Kidney (tissue), 22 donors: ENCODE measurements at places on chromosomes 13 and 19. TPM values are rescaled to one million over a fixed set of nuclear protein-coding genes. Genes with fewer than 3 reads are reported as not detected.
A peak's percentile ranks its signal among the peaks of the same experiment; 100 is the strongest.

Gene TEX26
- not detected for total RNA-seq

Gene NEK5
- 1.2 TPM for total RNA-seq

DNA sequence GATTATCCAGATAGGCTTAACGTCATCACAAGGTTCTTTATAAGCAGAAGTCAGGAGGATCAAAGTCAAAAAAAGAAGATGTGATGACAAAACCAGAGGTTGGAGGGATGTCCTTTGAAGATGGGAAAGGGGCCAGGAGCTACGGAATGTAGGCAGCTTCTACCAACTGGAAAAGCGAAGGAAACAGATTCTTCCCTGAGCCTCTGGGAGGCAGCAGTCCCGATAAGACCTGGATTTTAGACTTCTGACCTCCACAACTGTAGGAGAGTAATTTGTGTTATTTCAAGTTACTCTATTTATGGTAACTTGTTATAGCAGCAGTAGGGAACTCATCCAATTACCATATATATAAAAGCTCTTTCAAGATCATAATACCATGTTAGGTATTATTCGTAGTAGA lies 98.8 kb upstream of the MYCBP2 start:
- DNase-seq = no peak

GRCh38 chr13:97108530-97108900 lies 113.6 kb upstream of the MBNL2 start:
- DNase-seq = no peak

GRCh38 chr13:45320876-45321629 lies 19.9 kb downstream of the TPT1 start:
- DNase-seq = no peak

GRCh38 chr13:51231456-51231855 lies 9.3 kb downstream of the FAM124A start:
- DNase-seq = no peak

DNA sequence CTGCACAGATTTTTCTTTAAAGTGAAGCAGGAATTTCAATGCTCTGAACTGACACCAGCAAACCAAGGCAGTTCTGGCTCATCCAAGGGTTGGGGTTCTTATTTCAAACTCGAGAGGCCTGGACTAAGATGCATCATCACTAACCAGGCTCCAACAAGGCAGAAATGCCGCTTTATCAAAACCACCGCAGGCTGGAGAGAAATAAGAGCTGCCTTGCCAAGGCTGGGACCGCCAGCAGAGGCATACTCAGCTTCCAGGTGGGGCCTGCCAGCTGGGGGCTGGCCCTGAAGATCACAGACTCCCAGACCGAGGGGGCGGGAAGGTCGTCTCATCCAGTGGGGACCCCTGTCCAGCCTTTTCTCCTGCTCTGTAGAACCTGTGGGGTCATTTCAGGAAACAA lies 37.4 kb upstream of the GAS6 start:
- DNase-seq = peak; percentile 17

GRCh38 chr19:3102239-3103140 lies 8.3 kb downstream of the GNA11 start:
- DNase-seq = no peak

GRCh38 chr13:77338961-77339401 lies 12.1 kb upstream of the MYCBP2 start:
- DNase-seq = no peak

- DNase-seq = peak; percentile 11
Measured at GRCh38 chr13:53783471-53783870, 754.9 kb downstream of the OLFM4 start.

DNA sequence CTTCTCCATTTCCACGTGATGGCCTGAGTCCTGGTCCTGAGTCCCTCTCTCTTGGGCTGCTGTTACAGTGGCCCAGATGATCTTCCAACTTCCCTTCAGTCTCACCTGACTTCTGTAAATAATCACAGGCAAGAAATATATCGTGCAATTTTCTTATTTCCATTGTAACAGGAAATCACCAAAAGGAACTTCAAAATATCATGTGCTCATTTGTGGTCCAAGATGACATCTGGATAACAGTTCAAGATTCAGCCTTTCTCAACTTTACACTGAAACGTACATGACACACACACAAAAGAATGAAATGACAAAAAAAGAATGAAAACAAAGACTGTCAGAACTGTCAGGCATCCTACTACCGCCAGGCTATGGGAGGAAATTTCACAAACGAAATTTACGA lies 22.0 kb upstream of the RAP2A start:
- DNase-seq = no peak

- peak; percentile 39 for DNase-seq
Measured at GRCh38 chr13:28492569-28493367, 2.2 kb downstream of the FLT1 start.

- no peak for DNase-seq
Measured at GRCh38 chr13:110652764-110653163, 37.4 kb downstream of the NAXD start.

- no peak for DNase-seq
Measured at GRCh38 chr19:35774274-35775045, 904 bp upstream of the ARHGAP33 start.

- no peak for DNase-seq
Measured at GRCh38 chr13:68715651-68716050, 1392.0 kb upstream of the ATXN8OS start.

GRCh38 chr19:18366021-18366435 lies 19.9 kb upstream of the GDF15 start:
- no peak for DNase-seq

DNA sequence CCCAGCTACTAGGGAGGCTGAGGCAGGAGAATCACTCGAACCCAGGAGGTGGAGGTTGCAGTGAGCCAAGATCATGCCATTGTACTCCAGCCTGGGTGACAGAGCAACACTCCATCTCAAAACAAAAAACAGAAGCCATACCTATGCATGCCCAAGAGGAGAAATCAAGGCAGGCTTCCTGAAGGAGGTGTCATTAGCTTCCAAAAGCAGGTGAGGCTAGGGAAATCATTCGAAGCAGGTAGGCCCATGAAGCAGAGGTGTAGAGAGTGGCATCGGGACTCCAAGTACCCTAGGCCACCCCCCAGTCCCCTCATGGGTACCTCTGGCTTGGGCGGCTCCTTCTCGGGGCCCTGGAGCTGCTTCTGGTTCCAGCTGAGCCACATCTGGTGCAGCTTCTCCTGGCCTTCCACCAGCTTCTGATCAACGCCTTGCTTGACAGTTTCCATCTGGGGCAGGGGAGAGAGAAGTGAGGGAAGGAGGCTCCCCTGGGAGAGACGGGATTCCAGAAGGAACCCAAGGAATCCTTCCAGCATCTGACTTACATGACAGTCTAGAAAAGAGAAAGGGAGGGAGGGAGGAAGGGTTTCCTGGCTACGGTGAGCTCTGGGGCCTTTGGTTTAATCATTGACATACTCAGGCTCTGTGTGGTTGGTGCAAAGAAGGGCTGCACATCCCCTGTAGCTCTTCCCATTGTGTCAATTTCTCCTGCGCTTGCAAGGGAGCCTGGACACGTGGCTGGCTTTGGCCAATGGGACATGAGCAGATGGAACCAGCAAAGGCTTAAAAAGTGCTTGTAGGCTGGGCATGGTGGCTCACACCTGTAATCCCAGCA lies 13.1 kb upstream of the TICAM1 start:
- peak; percentile 39 for DNase-seq

GRCh38 chr13:99558570-99559180 lies 57.4 kb downstream of the TM9SF2 start:
- no peak for DNase-seq

DNA sequence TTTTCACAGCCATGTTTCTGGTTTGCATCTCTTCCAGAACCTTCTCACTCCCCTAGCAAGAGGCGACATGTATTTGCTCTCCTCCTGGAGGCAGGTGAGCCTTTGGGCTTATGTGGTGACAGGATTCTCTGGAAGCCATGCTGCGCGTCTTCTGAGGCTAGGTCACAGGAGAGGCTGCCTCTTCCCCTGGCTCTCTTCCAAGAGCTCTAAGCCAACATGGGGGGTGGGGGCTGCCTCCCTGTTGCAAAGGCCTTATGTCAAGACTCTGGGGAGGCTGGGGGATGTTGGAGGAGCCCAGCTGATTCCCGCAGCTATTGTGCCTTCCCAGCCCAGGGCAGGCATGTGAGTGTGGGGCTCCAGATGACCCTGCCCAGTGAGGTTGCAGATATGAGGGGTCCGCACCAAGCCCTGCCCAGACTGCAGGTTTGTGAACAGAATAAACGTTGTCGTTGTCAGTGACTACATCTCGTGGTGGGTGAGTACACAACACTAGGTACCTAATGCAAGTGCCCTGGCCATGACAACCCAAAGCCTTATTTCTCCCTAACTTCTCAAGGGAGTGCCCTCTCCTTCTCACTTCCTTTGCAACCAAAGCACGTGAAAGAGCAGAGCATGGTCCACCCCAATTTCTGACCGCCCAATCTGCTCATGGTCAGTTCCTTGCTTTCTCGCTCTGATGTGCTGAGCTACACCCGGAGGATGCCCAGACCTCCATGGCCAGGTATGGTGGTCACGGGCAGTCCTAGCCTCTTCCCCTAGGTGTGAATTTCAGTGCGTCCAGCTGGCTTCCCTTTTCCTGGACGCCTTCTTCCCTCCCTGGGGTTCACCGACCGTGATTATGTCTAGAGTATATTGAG lies 44.9 kb downstream of the TEX29 start:
- DNase-seq = no peak

GRCh38 chr13:33193428-33193974 lies 92.1 kb downstream of the STARD13 start:
- no peak for DNase-seq

GRCh38 chr19:54517483-54517882 lies 14.9 kb downstream of the LAIR2 start:
- DNase-seq = peak; percentile 69

Gene ZNF90
- total RNA-seq = 4.7 TPM

DNA sequence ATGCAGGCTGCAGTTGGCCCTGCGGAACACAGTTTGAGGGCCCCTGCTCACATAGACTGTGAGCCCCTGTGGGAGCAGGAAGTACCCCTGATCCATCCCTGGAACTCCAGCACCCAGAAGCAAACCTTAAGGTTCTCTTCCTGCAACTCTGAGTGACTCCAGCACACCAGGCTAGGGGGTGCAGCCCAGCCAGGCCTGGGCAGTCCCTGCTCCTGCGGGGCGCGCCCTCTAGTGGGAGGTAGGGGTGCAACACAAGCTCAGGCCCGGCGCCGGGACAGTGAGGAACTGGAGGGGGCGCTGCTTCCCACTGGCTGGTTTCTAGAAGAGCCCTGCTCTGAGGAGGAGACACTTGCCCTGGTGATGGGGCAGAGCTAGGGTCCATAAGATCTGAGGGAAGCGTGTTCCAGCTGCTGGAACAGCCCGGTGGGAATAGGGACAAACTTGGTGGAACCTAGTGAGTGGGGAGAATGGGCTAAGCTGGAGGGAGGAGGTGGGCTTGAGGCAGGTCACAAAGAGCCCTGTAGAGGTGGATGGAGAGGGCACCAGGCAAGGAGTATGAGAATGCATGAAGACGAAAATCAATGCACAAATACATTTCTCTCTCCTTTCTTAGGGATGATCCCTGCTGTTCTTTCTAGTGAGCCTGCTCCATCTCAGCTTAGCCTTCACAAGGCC lies 5.0 kb downstream of the ZSCAN5A start:
- DNase-seq = peak; percentile 37

- DNase-seq = peak; percentile 53
Measured at GRCh38 chr13:38785042-38785441, 98.2 kb downstream of the FREM2 start.

Gene MYH14
- total RNA-seq = 81.4 TPM

GRCh38 chr19:58203814-58204475 lies 21.1 kb downstream of the ZNF274 start:
- no peak for DNase-seq
